ENCODE measurements at places on chromosomes 6 and 20.
A peak's percentile ranks its signal among the peaks of the same experiment; 100 is the strongest.

GRCh38 chr6:99341862-99342455, 7.5 kb downstream of the FAXC start:
- DNase-seq, result no peak

DNA sequence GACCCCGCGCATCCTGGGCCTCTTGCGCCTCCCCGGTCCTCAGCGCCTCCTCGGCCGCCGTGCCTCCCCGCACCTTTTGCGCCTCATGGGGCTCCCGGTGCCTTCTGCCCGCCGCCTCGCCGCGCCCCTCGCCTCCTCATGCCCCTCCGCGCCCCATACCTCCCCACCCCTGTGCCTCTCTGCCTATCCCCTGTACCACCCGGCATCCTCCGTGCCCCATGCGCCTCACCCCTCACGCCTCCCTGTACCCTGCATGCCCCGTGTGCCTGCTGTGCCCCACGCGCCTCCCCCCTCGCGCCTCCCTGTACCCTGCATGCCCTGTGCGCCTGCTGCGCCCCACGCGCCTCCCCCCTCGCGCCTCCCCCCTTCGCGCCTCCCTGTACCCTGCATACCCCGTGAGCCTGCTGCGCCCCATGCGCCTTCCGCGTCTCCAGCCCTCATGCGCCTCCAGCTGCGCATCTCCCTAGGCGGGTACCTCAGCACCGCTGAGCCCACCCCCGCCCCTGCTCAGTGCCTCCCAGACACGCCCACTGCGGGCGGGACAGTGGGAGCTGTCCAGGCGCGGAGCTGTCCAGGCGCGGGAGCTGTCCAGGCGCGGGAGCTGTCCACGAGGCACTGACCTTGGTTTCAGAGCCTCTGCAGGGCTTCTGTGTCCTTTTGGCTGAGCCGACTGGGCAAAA, 37.1 kb downstream of the IGF2R start:
- no peak for DNase-seq

- DNase-seq, result no peak
Measured at GRCh38 chr6:68757821-68758220, 122.7 kb downstream of the ADGRB3 start.

- no peak for DNase-seq
Measured at GRCh38 chr6:90369651-90370050, 73.0 kb upstream of the BACH2 start.

DNA sequence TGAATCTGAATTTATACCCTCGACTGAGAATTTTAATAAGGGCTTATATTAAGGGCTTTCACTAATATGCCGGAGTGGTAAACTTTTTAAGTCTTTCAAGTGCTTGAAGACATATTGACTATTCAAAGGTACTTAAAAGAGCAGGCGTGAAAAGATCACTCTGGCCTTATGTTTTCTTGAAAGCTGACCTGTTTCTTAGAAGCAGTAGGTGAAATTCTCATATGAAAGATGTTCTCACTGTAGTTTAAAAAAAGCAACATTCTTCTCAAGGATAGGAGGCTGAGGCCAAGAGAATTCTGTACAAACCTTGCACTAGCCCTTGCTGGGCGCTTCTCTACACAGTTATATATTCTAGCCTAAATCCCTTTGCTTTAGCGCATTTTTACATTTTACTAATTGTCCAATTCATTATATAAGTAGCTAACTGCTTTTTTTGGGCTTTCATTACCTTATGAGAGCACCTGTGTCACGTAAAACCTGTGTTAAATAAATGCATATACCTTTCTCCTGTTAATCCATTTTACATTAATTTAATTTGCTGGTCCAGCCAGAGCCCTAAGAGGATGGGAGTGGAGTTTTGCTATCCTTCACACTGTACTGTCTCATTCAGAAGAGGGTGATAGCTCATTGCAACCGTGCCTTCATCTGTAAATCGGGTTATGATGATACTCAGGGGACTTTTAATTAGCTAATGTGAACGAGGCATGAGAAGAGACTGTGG, 59.6 kb upstream of the HFE start:
- no peak for DNase-seq

GRCh38 chr6:52536424-52536916, 40.4 kb downstream of the TRAM2 start:
- no peak for DNase-seq

DNA sequence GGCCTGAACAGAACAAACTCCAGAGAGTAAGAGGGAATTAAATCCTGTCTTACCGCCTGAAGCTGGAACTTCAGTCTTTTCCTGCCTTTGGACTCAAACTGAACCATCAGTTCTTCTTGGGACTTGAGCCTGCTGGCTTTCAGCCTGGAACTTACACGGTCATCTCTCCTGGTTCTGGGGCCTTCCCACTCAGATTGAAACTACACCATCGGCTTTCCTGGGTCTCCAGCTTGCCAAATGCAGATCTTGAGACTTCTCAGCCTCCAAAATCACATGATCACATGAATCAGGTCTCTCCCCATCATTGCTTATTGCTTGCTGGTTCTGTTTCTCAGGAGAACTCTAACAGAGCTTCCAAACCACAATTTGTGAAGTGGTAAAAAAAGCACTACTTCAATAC, 276.3 kb downstream of the KIF16B start:
- DNase-seq, result no peak

DNA sequence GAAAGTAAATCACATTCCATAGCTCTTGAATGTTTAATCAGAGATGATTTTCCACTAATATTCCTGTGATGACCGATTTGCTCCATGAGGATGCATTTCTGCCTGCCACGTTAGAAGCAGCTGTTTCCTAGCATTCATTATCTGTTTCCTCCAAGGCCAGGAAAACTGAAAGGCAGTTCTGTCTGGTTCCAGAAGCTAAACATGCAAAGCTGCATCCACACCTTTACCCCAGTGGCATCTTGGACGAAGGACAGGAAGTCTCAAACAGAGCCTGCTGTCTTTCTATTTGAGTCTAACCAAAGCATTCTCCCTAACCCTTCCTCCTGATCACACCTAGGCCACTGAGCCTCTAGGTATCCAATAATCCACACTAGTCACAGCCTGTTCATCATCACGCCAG, 27.6 kb downstream of the CNKSR3 start:
- DNase-seq, result no peak

- no peak for DNase-seq
Measured at GRCh38 chr6:52190409-52190808, 4.2 kb downstream of the IL17A start.

GRCh38 chr6:109484122-109484521, 1.1 kb upstream of the ZBTB24 start:
- no peak for DNase-seq

GRCh38 chr6:11242711-11243110, 10.2 kb upstream of the NEDD9 start:
- DNase-seq, result no peak

- no peak for DNase-seq
Measured at GRCh38 chr6:85389151-85389797, 60.6 kb upstream of the NT5E start.

DNA sequence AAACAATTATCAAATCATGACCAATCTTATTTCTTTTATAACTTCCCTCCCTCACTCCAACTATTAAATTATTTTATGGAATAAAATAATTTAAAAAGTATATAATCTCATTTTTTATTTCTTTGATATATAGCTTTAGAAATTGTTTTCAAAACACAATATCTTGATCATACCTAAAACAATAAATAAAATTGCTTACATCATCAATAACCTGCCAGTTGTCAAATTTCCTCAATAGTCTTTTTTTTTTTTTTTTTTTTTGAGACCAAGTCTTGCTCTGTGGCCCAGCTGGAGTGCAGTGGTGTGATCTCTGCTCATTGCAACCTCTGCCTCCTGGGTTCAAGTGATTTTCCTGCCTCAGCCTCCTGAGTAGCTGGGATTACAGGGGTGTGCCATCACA, 60.1 kb upstream of the ELOVL5 start:
- DNase-seq, result no peak

GRCh38 chr6:44237813-44238433, 9.0 kb upstream of the HSP90AB1 start:
- DNase-seq, result no peak

DNA sequence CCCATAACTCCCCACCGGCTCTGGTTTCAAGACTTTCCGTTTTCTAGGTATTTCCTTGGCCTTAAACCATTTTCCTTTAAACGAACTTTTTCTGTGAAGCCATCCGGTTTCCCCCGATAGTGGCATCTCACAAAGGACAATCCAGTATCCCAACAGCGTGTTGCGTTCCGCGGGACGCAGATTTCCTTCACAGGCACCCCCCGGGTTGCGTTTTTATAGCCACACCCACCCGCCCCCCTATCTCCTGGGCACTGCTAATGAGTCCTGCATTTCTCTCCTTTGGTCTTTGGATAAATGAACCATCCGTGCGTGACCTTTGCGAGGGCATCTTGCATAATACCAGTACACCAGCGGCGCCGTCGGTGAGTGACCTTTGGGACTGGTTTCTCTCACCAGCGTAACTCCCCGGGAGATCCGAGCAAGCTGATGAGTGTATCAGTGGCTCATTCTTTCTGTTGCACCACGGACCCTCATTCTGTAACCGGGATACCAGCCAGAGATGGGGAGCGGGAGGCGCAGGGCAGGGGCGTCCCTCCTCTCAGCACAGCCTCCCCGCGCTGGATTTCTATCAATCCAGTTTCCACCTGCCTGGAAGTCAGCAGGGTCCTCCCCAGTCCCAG, 586 bp upstream of the NQO2 start:
- no peak for DNase-seq

DNA sequence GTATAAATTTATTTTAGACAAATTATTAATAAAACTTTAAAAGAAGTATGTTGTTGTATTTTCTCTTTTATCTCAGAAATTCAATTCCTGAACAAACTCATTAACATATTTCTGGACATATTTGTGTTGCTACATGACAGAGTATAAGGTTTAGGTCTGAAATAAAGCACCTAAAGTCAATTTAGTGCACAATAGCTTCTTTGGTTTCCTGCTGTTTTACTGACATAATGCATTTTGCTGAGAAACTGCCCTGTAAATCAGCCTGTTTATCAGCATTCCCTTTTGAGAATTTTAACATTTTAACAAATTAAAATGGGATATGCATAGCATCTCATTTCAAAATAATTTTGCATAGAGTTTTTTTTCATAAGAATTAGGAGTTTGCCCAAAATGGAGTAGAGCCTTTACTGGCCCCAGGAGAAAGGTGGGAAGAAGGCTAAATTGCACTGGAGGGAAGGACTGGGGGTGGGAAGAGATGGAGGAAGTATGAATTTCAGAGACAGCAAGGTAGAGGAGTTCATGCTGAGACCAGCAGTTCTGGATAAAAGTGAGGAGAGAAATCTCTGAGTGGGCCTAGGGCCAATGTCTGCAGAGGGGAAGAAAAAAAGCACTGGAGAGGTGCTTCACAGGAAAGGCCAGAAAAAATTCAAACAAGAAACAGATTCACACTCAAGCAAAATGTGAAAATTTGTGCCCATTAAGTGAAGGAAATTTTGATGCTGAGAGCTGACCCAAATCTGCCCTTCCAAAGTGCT, 324.2 kb upstream of the HSF2 start:
- DNase-seq, result no peak

DNA sequence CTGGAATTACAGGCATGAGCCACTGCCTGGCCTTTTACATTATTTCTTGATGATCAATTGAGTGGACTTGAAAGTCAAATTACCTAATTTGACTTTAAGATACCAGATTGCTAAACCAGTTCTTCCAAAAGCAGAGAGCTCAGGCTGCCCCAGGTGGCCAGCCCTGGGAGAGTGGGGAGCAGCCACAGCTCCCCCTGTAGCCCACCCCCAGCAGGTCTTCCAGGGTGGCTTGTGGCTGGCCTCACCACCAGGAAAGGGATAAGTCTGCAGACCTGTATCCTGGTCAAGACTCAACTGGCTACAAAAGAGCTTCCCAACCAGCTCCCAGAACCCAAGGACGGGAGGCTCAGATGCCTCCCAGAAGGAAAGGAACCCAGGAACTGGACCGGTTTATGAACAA, 23.8 kb upstream of the AKAP12 start:
- no peak for DNase-seq

DNA sequence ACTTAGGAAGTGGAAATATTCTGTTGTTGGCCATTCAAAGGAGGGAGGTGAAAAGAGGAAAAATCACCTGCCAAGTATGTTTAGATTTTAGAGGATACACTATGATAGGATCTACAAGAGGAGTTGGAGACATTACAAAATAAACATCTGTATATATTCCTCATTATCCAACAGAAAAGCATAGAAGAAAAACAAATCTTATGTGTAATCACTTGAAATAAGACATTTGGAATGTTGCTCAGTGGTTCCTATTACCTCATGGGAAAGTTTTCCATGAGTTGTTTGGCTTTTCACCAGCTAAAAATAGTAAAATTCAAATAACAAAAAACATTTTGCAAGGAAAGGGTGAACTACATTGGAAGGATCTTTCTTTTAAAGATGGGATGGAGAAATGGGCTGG, 76.7 kb upstream of the CARMIL1 start:
- no peak for DNase-seq

- no peak for DNase-seq
Measured at GRCh38 chr6:151962246-151962846, 154.9 kb downstream of the ESR1 start.

GRCh38 chr20:6707321-6707831, 60.1 kb upstream of the BMP2 start:
- DNase-seq, result no peak

- DNase-seq, result no peak
Measured at GRCh38 chr6:155309150-155309549, 5.1 kb downstream of the TFB1M start.

DNA sequence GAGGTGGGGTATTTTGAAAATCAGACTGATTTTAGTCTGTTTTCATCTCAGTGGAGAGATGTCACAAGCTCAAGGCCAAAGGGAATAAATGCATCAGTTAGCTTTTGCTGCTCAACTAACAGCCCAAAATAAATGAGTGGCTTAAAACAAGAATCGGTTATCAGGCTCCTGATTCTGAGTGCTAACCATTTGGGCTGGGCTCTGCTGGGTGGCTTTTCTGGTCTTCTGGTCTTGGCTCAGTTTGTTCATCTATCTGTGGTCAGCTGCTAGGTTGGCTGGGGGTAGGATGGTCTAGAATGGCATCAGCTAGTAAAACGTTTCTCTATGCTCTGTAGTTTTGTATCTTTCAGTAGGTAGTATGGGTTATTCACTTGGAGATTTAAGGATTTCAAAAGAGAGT, 357.5 kb upstream of the JAG1 start:
- no peak for DNase-seq

GRCh38 chr6:24720131-24720603, 1.2 kb upstream of the C6orf62 start:
- DNase-seq, result no peak

- DNase-seq, result peak; percentile 18
Measured at GRCh38 chr6:8352335-8352965, 82.9 kb downstream of the SLC35B3 start.

DNA sequence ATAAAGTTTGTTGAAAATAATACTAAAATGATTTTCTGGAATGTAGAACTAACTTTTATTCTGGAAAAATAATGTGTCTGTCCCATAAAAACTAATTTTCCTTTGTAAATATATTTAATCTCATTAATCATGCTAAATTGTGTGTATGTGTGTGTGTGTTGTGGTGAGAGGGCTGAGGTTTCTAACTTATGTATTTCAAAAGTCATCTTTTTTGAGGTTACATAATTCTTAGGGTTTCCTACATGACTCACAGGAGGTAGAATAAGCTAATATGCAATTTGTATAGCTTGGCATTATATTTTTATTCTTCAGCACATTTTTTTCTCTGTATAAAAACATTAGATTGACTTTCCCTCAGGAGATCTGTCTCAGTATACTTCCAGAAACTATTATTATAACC, 64.1 kb upstream of the CLVS2 start:
- DNase-seq, result no peak

Measured in NCI-H1417 treated with DMSO at 0.1 percent for 48 hours (cell line).